Cardiac septum (tissue), 1 donor: ENCODE measurements at places on chromosomes 1 and 21. TPM values are rescaled to one million over a fixed set of nuclear protein-coding genes. Genes with fewer than 3 reads are reported as not detected.
A peak's percentile ranks its signal among the peaks of the same experiment; 100 is the strongest.

Gene SPATA45
- not detected for total RNA-seq

Gene SLC45A1
- total RNA-seq = 1.8 TPM

Gene NUCKS1
- total RNA-seq = 213 TPM

Gene REN
- total RNA-seq = not detected

Gene OR2L3
- not detected for total RNA-seq

Gene ABCA4
- 0.19 TPM for total RNA-seq

DNA sequence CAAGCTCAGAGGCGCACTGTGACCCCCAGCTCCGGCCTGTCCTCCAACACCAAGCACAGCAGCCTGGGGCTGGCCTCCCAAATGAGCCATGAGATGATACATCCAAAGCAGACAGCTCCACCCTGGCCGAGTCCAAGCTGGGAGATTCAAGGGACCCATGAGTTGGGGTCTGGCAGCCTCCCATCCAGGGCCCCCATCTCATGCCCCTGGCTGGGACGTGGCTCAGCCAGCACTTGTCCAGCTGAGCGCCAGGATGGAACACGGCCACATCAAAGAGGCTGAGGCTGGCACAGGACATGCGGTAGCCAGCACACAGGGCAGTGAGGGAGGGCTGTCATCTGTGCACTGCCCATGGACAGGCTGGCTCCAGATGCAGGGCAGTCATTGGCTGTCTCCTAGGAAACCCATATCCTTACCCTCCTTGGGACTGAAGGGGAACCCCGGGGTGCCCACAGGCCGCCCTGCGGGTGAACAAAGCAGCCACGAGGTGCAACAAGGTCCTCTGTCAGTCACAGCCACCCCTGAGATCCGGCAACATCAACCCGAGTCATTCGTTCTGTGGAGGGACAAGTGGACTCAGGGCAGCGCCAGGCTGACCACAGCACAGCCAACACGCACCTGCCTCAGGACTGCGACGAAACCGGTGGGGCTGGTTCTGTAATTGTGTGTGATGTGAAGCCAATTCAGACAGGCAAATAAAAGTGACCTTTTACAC lies 29.1 kb downstream of the SLC19A1 start:
- DNase-seq = peak; percentile 67

DNA sequence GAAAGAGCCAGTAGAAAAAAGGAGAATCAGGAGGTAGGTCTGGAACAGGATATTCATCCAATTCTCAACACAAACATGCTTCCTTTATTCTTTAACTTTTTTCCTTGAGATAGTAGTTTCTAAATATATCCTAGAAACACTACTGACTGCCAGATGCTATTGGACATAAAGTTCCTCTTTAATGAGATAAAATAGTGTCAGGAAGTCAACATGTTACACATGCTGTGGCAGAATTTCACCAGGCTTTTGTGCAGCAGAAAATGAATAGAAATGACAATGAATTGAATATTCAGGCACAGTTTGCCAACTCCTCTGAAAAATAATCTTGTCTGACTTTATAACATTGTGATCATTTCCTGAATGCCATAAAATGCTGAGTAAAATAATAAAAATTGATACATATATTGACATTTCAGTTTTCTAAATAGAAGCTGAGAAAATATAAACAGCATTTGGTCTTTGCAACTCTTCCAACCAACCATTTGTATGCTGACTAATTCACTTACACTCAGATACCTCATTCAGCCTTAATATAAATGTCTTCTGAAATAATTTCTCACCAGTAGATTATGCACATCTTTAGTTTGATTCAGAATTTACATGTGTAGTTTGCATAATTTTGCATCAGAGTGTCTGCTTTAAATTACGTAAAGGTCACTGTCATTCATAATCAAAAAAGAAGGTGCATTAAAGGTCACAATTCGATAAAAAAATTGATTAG lies 486.1 kb upstream of the ADGRL2 start:
- no peak for DNase-seq

DNA sequence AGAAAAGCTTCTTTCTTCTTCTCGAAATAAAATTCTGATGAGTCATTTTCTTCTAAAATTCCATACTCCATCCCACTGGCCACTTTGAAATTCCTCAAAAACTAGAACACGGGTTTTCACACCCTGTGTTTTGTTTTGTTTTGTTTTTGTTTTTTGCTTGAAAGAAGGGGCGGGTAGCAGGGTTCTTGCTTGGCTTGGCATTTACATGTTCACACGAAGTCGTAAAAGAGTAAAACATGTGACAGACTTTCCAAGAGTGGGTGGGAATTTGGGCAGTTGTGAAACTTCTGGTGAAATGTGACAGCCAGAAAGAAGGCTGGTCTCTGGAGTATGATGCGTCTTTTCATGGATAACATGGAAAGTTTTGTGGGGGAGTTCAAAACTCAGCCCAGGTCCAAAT lies 47.1 kb upstream of the FMN2 start:
- no peak for DNase-seq

GRCh38 chr1:223177681-223178080 lies 34.6 kb upstream of the TLR5 start:
- no peak for DNase-seq

DNA sequence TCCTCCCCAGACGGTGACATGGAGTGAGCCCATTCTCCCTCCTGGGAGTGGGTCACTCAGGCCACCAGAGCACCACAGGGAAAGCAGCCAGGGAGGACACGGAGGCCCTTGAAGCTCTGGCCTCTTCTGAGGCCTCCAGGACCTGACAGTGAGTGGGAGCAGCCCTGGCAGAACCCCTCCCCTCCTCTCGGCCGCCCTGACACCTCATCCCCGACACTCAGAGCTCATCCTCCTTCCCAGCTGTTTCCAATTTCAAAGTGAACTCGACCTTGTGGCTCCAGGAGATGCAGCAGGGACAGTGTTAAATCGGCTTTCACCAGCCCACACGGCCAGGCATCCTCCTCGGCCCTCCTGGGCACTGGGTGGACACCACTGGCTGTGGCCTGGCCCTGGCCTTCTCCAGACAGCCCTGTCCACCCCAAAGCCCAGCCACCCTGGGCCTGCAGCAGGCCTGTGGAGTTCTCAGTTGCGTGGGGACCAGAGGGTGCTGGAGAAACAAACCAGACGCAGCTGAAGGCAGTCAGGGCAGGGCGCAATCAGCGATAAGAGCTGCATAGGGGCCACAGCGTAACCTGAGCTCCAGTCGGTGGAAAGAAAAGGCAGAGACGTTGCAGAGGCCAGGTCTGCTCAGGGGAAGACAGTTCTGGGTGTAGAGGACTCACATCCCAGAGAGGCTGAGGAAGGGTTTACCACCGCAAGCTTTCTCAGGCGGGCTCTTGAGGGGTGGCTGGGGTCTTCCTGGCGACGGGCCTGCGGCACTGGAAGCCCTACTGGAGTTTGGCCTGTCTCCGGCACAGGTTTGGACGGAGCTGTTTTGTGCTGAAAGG lies 27.1 kb downstream of the FTCD start:
- DNase-seq = peak; percentile 80

DNA sequence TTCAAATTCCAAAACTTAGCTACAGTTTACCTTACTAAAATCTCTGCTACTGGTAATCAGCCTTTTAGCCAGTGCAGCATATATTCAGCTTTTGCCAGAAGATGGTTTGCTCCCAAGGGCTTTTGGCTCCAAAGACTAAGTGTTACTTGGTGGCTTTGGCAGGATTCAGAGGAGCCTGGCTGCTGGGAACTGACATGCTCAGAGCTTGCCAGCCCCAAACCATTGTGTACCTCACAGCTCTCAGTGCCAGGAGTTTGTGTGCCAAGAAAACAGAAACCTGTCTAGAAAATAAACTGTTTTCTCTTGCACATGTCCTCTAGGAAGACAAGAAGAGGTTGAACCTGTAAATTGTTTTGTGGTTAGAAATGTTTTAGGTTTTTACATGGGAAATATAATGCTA lies 315.9 kb downstream of the ST6GALNAC3 start:
- no peak for DNase-seq

DNA sequence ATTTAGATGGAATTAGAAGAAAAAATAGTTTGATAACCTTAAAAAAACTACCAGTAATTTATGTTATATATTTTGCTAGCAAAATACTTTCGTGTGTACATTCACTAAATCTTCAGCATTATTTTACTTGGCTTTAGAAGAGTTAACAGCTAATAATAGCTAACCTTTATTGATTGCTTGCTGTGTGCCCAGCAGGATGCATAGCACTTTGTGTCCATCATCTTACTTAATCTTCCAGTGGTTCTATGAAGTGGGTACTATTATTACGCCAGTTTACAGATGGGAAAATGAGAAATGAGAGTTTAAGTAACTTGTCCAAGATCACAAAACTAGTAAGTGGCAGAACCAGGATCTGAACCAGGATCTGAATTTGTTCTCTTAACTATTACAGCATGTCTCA lies 41.7 kb upstream of the GPR25 start:
- no peak for DNase-seq

GRCh38 chr1:193931356-193931755 lies 744.9 kb upstream of the B3GALT2 start:
- DNase-seq = no peak

DNA sequence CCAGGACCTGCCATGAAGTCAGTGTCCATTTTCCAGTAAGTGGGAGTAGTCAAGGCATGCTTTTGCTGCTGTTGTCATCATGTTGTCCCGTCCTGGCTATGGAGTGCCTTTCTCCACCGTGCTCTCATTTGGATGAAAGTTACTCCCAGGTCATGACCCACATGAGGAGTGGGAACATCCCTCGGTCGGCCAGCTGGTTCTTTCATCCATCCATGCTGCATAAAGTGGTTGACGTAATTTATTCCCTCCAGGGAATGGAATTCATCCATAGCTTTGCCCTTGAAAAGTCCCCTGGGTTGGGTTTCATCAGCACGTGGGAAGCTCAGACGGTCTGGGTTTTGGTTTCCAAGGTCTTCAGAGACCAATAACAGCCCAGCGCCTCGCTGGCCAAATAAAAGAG lies 11.6 kb downstream of the PLA2G2A start:
- no peak for DNase-seq

DNA sequence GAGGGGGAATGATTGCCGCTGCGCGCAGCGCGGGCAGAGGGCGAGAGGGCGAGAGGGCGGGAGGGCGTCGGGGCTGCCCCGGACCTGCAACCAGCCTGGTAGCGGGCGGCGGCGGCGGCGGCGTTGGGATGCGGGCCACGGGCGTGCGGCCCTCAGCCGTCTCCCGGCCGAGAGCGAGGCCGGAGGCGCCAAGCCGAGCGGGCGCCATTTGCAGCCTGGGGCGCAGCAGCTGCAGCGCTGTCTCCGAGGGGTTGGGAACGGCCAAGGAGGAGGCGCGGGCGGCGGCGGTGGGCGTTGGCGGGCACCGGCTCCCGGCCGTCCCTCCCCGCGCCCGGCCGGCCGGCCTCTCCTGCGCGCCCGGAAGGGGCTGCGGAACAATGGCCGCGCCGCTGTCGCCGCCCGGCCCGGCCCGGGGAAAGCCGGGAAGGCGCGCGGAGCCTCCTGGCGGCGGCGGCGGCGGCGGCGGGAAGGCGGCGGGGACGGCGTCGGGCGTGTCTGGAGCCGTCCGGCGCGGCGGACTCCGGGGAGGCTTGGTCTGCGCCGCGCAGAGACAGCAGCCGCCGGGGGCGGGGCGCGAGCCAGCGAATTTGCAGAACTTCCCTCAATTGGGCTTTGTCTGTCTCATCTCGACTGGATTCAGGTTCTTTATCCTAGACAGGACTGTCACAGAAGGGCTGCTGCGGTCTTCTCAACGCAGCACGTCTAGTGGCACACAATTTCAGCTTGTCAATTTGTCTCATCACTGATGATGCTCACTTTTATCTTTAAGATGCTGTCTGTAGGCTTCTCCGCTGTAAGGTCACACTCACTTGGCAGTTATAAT lies 35.7 kb downstream of the ZBTB8B start:
- peak; percentile 87 for DNase-seq

- no peak for DNase-seq
Measured at GRCh38 chr21:38429011-38429410, 69.3 kb downstream of the ERG start.

- no peak for DNase-seq
Measured at GRCh38 chr1:228784181-228784580, 48.9 kb downstream of the RHOU start.

GRCh38 chr1:225545649-225546048 lies 107.3 kb downstream of the ENAH start:
- DNase-seq = no peak

DNA sequence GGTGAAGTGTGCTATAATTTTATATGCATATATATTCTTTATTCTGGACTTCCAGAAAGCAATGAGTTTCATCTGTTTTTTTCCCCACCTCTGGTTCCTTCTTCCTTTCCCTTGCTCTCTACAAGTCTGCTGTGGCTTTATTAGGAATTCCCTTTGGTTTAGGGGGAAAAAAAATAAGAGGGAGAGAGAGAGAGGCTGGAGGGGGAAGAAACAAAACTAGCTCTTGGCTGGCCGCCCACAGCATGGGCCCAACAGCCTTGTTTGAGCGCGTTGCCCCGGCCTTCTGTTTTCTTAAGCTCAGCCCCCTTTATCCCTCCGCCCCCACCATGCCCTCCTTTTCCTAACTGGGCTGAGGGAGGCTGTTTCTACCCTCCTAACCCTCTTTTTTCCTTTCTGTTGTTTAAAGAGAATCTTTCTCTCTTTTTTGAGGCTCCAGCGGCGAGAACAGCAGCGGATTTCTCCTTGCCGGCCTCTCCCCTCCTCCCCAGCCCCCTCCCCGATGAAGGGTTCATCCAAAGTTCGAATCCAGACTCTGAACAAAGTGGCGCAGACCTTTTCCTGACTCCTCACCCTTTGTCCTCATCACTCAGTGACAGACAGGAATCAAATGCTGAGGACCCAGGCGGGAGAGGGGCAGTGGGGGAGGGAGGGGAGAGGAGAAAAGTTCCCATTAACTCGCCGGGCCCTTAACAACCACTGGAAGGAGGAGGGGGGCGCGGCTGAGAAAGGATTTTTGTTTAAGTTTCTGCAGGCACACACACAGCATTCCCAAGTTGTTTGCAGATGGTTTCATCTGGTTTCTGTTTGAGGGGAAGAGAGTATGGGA lies 29.7 kb downstream of the PBX1 start:
- no peak for DNase-seq

DNA sequence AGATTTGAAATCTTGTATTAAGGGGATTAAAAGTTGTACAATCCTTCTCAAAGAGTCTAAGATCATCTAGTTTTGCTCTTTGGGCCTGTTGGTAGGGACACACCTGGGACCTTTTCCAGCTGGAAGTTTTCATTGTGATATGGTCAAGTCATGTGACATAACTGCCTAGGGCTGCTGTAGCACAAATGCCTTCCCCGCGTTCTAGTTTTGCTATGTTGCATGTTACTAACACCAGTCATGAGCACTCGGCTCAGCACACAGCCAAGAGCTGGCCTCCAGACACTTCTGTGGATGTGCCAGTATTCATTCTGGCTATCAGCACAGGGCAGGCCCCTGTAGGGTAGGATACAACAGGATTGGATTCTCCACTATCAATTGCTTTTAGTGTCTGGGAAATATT lies 14.6 kb upstream of the FLG2 start:
- no peak for DNase-seq

GRCh38 chr1:94535879-94536278 lies 5.7 kb downstream of the F3 start:
- no peak for DNase-seq
